RCC 7860 (cell line): ENCODE measurements at places on chromosomes 1 and 21.

GRCh38 chr1:2860476-2861142, 59.1 kb upstream of the TTC34 start:
- DNase-seq: no peak

- no peak for DNase-seq
Observed at GRCh38 chr1:34663031-34663430, 91.8 kb upstream of the GJB5 start.

DNA sequence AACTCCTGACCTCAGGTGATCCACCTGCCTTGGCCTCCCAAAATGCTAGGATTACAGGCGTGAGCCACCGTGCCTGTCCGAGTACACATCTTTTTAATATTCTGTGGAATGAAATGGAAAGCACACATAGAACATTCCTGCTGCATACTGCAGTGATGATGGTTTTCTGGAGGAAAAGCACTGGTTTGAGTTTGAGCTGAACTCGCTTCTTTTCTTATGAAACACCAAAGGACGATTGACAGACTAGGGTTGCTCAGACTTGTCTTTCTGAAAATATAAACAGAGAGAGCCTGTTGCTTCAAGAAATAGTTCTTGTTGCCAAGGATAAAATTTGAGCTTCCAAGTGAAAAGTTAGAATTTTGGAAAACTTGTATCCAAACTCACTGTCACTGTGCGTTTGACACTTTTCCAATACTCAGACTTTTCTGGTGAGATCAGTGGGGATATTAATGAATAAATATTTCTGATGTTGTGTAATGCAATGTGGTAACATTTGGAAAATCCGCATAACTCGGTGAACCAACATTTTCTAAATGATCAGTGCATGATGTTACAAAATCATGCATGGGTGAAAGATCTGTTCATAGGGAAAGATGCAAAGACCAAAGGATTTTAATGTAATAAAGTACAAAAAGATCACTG, 15.0 kb upstream of the ERMAP start:
- DNase-seq: no peak

DNA sequence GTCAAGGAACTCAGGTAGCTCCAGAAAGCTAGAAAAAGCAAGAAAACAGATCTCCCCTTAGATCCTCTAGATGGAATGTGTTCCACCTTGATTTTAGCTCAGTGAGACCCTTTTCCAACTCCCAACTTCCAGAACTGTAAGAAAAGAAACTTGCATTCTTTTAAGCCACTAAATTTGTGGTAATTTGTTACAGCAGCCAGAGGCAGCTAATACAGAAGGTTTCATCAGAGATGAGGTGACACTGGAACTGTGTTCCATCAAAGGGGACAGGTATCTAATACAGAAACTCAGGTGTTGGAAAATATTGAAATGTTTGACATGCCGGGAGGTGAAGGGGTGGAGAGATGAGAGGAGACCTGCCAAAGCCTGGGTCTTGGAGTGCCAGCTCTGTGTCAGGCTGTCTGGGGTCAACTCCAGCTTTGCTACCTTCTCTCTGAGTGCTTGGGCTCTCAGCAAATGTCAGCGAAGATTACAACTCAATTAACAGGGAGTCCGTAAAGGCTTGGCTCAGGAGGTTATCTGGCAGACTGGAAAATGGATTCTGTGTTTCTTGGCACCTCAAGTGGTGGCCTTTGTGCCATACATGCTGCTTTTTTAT, 71.3 kb downstream of the PLPP3 start:
- DNase-seq: no peak

- DNase-seq: no peak
Observed at GRCh38 chr21:42563686-42564085, 50.0 kb downstream of the SLC37A1 start.

DNA sequence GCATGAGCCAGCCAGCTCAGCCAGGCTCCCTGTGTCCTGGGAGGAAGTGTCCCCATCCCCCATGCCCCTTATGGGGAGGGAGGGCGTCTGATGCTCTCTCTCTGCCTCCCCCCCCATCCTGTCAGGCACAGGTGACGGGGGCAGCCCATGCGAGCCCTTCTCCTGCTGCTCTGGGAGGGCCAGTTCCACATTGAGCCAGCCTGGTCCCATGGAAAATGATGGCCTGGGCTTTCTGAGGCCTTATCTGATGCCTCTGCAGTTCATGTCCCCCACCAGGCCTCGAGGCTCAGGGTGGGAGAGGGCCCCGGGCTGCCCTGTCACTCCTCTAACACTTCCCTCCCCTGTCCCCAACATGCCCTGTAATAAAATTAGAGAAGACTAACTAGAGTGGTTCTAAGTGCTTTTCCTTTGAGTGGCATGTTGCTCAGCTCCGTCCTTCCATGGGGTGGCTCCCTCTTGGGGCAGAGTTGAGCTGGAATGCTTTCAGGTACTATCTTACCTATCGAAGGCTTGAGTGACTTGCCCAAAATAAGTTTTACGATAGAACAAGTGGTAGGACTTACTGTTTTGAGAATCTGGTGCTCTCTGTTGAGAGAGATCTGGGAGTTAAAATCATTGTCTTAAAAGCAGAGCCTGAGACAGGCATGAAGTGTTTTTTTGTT, 1.8 kb upstream of the MTFR1L start:
- no peak for DNase-seq
